ENCODE measurements at places on chromosomes 13 and 19. TPM values are rescaled to one million over a fixed set of nuclear protein-coding genes. Genes with fewer than 3 reads are reported as not detected.

Gene ZNF814
- total RNA-seq: 38.4 TPM

Gene SMIM44
- not detected for total RNA-seq

Gene CGB8
- not detected for total RNA-seq

Gene ERCC1
- 63.3 TPM for total RNA-seq

Gene LGALS14
- not detected for total RNA-seq

Gene MAU2
- total RNA-seq: 105 TPM

DNA sequence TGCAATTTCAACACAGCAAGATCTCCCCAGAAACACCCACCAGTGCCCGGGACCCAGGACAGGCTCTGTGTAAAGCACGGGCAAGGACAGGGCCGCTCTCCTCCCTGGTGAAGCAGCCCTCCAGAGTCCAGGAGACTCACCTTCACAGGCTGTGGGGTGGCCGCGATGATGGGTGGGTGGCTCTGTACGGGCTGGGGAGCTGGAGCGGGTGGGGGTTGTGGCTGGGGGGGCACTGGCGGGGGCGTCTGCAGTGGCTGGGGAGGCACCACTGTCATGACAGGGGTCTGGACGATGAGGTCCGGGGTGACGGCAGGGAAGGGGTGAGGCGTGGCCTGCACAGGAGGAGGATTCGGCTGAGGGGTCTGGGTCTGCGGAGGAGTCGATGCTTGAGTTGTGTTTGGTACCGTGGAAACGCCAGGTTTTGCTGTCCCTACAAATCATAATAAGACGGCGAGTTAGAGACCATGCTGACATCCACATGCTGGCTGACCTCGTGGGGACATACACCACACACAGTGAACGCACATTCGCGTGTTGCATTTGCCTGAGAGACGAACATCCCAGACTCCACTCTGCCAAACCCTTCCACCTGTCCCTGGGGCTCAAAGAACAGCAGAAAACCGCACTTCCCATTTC, 33.1 kb upstream of the EPHX3 start:
- no peak for DNase-seq

DNA sequence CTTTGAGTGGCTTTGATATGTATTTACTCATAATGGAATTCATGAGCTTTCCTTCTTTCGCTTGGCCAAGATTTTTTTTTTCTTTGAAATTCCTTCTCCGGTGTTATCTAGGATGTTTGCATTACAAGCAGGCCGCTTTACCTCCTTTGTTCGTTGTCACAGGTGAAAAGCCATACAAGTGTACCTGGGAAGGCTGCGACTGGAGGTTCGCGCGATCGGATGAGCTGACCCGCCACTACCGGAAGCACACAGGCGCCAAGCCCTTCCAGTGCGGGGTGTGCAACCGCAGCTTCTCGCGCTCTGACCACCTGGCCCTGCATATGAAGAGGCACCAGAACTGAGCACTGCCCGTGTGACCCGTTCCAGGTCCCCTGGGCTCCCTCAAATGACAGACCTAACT, 16.7 kb downstream of the KLF5 start:
- no peak for DNase-seq

DNA sequence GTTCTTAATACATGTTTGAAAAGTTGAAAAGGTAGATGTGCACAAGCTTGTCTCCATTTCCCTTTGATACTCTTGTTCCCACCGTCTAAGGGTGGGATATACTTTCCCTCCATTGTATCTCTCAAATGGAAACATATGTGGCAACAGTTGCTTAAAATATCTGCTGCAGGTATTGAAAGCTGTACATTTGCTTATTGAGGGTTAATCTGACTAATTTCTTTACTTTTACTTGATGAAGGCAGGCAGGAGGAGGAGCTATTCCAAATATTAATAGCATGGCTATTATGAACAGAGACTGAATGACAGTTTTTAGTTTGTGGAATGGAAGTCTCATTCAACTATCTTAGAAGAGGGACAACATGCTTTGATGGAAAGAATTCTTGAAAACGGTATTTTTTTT, 103.8 kb downstream of the SLC10A2 start:
- no peak for DNase-seq

Data from activated naive CD8-positive, alpha-beta T cell treated with anti-CD3 and anti-CD28 coated beads, Interleukin-2, amount 10 ng/mL, durations not matched to agents 7 days and 5 days (primary cell).